ENCODE measurements at places on chromosomes 12 and 14. TPM values are rescaled to one million over a fixed set of nuclear protein-coding genes. Genes with fewer than 3 reads are reported as not detected.
A peak's percentile ranks its signal among the peaks of the same experiment; 100 is the strongest.

- H3K27me3 ChIP-seq, result no peaks in the 10 kb centered on the region
- DNase-seq, result peak; percentile 77
- H3K4me3 ChIP-seq, result peak overlapping the region; percentile 91
- H3K27ac ChIP-seq, result peak overlapping the region; percentile 68
These were observed 507 bp downstream of the SPTSSA start for GRCh38 chr14:34461334-34462131.

GRCh38 chr12:26566675-26567074, 266.3 kb downstream of the ITPR2 start:
- no peak overlapping the region for H3K4me3 ChIP-seq
- no peak overlapping the region for H3K27ac ChIP-seq
- H3K4me1 ChIP-seq, result no peaks in the 10 kb centered on the region
- DNase-seq, result no peak
- no peaks in the 10 kb centered on the region for H3K27me3 ChIP-seq

- no peak overlapping the region for H3K4me3 ChIP-seq
- H3K27me3 ChIP-seq, result no peaks in the 10 kb centered on the region
- no peaks in the 10 kb centered on the region for H3K36me3 ChIP-seq
- no peak overlapping the region for H3K27ac ChIP-seq
These were observed 251.1 kb downstream of the BCAT1 start for GRCh38 chr12:24697769-24698168.

GRCh38 chr12:86712425-86712843, 456.2 kb upstream of the MGAT4C start:
- H3K27me3 ChIP-seq, result no peaks in the 10 kb centered on the region
- H3K27ac ChIP-seq, result no peak overlapping the region
- no peaks in the 10 kb centered on the region for H3K4me1 ChIP-seq
- H3K36me3 ChIP-seq, result peaks cover 6% of the 10 kb centered on the region
- DNase-seq, result no peak

GRCh38 chr14:82224610-82225009, 691.0 kb upstream of the SEL1L start:
- DNase-seq, result no peak
- no peaks in the 10 kb centered on the region for H3K4me1 ChIP-seq
- H3K27me3 ChIP-seq, result no peaks in the 10 kb centered on the region
- H3K27ac ChIP-seq, result no peak overlapping the region

- DNase-seq, result no peak
- H3K36me3 ChIP-seq, result no peaks in the 10 kb centered on the region
- H3K27ac ChIP-seq, result no peak overlapping the region
- no peak overlapping the region for H3K4me3 ChIP-seq
These were observed 205.1 kb upstream of the TBX3 start for GRCh38 chr12:114888928-114889584.

DNA sequence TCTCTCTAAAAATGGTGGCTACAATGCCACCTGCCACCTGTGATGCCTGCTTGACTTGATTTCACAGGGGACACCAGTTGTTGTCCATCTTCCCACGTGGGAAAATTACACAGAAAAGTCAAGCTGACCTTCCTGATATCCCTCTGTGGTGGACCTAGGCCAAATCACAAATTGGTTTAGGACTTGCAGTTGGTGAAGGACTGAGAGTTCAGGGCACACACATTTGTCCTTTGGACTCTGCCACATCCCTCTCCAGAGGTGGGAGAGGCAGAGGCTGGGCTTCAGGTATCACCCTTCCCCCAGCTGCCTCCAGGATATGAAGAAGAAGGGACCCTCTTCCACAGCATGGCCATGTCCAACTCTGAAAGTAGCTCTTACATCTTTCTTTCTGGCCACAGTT, 55.6 kb upstream of the NOS1 start:
- no peak for DNase-seq
- H3K4me3 ChIP-seq, result no peak overlapping the region
- H3K27me3 ChIP-seq, result no peaks in the 10 kb centered on the region

DNA sequence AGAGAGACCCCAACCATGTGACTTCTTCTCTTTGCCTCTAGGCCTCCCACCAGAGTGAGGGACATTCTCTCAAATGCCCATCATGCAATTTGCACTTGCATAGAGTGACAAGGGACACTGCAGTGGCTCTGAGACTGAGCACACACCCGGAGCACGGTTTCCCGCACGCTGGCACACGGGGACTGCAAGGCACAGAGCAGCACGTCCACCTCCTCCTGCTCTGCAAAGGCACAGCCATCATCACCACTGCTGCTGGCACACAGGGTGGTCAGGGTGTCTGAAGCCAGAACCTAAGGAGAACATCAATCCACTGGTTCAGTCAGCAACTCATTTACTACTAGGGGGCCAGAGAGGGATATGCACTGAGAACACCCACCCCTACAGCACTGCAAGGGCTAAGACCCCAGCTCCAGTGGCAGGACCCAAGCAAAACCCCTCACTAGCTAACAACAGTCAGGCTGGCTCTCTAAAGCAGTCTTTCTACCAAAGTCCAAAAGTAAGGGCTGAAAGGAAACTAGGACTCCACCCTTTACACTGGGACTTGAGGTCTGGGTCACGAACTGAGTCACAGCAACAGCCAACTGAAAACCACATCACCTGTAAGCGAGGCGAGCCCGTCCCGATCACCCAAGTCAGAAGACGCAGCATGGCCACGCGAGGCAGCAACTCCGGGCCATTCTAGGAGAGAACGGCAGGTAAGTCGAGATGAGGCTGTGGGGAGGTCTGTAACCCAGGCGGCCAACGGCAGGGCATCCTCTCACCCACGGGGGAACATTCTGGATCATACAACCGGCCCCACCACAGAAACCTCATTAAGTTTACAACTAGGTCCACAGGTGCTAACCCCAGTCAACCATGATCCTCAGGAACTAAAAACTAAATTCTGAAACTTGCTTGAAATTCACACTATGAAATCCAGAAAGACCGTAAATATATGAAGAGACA, 37.9 kb downstream of the GCN1 start:
- no peak overlapping the region for H3K27ac ChIP-seq
- H3K36me3 ChIP-seq, result peaks cover 56% of the 10 kb centered on the region
- H3K4me3 ChIP-seq, result no peak overlapping the region
- DNase-seq, result no peak

- H3K36me3 ChIP-seq, result no peaks in the 10 kb centered on the region
- H3K4me3 ChIP-seq, result no peak overlapping the region
- no peak overlapping the region for H3K27ac ChIP-seq
- H3K4me1 ChIP-seq, result no peaks in the 10 kb centered on the region
- DNase-seq, result no peak
- no peaks in the 10 kb centered on the region for H3K27me3 ChIP-seq
These were observed 29.6 kb upstream of the NAP1L1 start for GRCh38 chr12:76113800-76114757.

- no peak for DNase-seq
- no peaks in the 10 kb centered on the region for H3K27me3 ChIP-seq
- H3K4me3 ChIP-seq, result no peak overlapping the region
- no peak overlapping the region for H3K27ac ChIP-seq
These were observed 66.2 kb downstream of the NTF3 start for GRCh38 chr12:5498076-5498475.

- no peaks in the 10 kb centered on the region for H3K27me3 ChIP-seq
- H3K4me1 ChIP-seq, result peaks cover 17% of the 10 kb centered on the region
- no peak for DNase-seq
These were observed 19.0 kb downstream of the SLC7A7 start for GRCh38 chr14:22796087-22796707.

GRCh38 chr12:113235976-113236375, 14.7 kb downstream of the TPCN1 start:
- no peak for DNase-seq
- no peaks in the 10 kb centered on the region for H3K27me3 ChIP-seq
- H3K4me1 ChIP-seq, result peaks cover 15% of the 10 kb centered on the region
- no peak overlapping the region for H3K27ac ChIP-seq
- peaks cover 4% of the 10 kb centered on the region for H3K36me3 ChIP-seq

DNA sequence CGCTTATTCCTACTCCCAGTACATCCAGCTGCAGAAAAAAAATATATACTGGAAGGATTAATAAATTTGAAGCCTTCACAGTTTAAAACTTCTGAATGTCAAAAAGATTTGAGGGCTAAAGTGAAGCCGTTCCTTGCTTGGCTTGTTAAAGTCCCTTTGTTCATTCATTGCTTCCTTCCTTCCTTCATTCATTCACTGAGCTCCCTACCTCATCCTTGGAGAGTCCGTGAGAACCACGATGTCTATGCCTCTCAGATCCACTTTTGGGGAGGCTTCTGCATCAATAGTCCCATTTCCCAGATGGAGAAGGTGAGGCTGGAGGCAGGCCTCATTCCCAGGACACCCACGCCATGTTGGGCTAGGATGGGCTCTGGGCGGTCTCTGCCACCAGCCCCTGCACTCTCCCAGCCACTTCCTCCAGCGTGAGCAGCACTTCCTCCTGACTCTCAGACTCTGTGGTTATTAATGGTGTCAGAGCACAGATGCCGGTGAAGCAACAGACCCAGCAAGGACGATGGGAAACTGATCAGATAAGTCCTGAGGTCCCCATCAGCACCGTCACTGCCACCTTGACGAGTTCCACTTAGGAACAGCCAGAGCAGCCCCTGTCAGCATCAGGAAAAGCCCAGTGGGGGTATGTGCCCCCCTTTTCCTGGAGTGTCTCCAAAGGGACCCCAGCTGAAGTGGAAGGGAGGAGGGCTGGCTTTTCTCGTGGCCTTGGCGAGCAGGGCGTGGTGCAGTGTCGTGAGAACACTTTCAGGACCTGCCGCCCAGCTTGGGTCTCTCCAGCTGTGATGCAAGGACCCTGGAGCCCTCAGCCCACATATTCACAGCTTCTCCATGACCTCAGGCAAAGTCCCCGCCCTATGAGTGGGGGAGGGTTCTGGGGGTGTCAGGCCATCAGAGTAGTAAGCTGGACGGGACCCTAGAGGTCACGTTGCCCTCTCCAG, 21.2 kb downstream of the ASB2 start:
- no peaks in the 10 kb centered on the region for H3K4me1 ChIP-seq
- no peak overlapping the region for H3K4me3 ChIP-seq
- H3K27ac ChIP-seq, result no peak overlapping the region
- H3K36me3 ChIP-seq, result no peaks in the 10 kb centered on the region
- no peak for DNase-seq

DNA sequence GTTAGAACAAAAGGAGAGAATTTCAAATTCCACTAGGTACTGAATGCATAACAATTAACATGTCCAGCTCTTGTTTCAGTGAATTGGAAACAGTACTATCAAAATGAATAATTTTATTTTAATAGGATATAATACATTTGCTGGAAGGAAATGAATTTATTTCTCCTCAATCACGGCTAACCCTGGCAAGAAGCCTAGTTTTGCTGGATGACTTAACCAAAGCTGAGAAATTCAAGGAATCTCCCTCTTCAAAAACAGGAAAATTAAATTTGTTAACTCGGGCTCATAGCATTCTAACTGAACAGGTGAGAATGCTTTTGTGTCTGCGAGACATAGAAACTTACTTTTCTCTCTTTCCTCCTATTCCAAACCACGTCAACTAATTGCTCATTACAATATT, 163.5 kb upstream of the NEDD1 start:
- H3K27ac ChIP-seq, result no peak overlapping the region
- no peaks in the 10 kb centered on the region for H3K36me3 ChIP-seq
- peak; percentile 9 for DNase-seq
- no peaks in the 10 kb centered on the region for H3K4me1 ChIP-seq
- no peak overlapping the region for H3K4me3 ChIP-seq

DNA sequence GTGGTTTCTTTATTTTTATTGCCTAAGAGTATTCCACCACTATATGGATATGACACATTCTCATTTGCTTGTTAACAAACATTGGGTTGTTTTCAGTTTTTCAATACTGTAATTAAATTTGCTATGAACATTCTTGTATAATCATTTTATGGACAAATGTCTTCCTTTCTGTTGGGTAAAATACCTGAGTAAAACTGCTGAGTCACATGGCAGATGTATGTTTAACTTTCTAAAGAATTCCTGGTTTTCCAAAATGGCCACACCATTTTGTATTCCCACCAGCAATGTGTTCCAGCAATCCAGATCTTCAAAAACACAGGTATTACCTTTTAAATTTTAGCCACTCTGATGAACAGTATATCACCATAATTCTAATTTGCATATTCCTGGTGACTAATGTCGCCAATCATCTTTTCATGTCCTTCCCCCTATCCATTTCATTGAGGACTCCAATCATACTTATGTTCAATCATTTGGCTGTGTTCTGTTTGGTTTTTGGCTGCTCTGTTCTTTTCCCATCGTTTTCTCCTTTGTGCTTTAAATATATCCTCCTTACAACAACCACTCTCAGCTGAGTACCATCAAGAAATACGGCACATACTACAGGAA, 36.0 kb downstream of the CDK17 start:
- H3K36me3 ChIP-seq, result no peaks in the 10 kb centered on the region
- peaks cover 6% of the 10 kb centered on the region for H3K4me1 ChIP-seq
- H3K27me3 ChIP-seq, result no peaks in the 10 kb centered on the region
- no peak overlapping the region for H3K27ac ChIP-seq

- no peak overlapping the region for H3K4me3 ChIP-seq
- no peak overlapping the region for H3K27ac ChIP-seq
- DNase-seq, result no peak
- H3K4me1 ChIP-seq, result no peaks in the 10 kb centered on the region
- no peaks in the 10 kb centered on the region for H3K27me3 ChIP-seq
- H3K36me3 ChIP-seq, result no peaks in the 10 kb centered on the region
These were observed 9.4 kb upstream of the OSBPL8 start for GRCh38 chr12:76568888-76569551.

GRCh38 chr14:71933001-71933587, 865 bp downstream of the RGS6 start:
- peaks cover 6% of the 10 kb centered on the region for H3K4me1 ChIP-seq
- DNase-seq, result peak; percentile 70
- peaks cover 53% of the 10 kb centered on the region for H3K27me3 ChIP-seq
- H3K27ac ChIP-seq, result no peak overlapping the region

DNA sequence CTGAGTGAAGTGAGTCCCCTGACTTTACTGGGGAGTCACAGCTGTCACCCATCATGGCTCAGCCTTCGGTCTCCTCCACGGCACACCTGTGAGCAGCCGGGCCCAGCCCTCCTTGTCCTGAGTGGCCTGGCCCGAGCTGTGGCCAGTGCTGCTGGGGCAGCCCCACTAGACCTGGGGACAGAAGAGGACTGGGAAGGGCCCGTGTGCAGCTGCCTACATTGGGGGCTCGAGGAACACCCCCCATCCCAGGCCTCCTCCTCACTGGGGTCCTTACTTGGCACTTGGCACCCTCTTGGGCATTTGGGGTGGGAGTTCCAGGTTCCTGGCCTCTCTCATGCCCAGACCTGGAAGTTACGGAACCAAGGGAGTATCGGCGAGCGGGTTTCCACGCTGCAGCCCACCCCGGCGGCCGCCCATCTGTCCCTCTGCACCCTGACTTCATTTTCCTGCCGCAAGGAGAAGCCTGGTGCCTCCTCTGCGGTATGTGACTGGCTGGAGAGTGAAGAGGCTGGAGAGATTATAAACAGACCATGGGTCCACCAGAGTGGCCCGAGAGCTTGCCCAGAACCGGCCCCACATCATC, 179.7 kb downstream of the KIF26A start:
- H3K4me3 ChIP-seq, result no peak overlapping the region
- DNase-seq, result no peak
- no peaks in the 10 kb centered on the region for H3K4me1 ChIP-seq
- H3K27me3 ChIP-seq, result no peaks in the 10 kb centered on the region
- H3K36me3 ChIP-seq, result no peaks in the 10 kb centered on the region

- no peaks in the 10 kb centered on the region for H3K36me3 ChIP-seq
- H3K4me3 ChIP-seq, result no peak overlapping the region
- peaks cover 16% of the 10 kb centered on the region for H3K27me3 ChIP-seq
- H3K4me1 ChIP-seq, result no peaks in the 10 kb centered on the region
These were observed 57.5 kb upstream of the TMEM263 start for GRCh38 chr12:106897981-106898901.

The PYGL gene
- 93.8 TPM for total RNA-seq

The KRT71 gene
- total RNA-seq, result not detected

The PSEN1 gene
- total RNA-seq, result 38.7 TPM

The HSPB8 gene
- 4.7 TPM for total RNA-seq

The FGF23 gene
- 0.56 TPM for total RNA-seq

The KRT77 gene
- not detected for total RNA-seq

The P2RX2 gene
- 3.0 TPM for total RNA-seq

The MAX gene
- total RNA-seq, result 25.0 TPM

The CCDC184 gene
- 3.7 TPM for total RNA-seq

The ARHGAP9 gene
- total RNA-seq, result 4.6 TPM

The TPH2 gene
- 1.0 TPM for total RNA-seq

Data from GM23338 (cell line).